ENCODE measurements at places on chromosomes 2 and 18.

DNA sequence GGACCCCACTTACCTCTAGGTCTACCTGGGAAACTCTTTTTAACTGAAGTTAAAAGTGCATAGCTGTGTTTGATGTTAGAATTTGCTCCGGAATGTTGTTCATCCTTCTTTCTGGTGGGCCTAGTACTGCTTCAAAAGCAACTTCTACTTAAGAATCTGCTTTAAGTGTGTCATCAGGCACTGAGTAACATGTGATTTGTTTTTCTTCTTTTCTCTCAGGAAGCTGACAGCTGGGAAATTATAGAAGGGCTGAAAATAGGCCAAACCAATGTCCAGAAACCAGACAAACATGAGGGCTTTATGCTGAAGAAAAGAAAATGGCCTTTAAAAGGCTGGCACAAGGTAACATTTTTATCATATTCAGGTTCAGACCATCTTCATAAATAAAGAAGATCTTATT is 122.9 kb downstream of the PRKRA start:
- H3K4me3 ChIP-seq: no peak overlapping the region
- no peak for DNase-seq
- peaks cover 2% of the 10 kb centered on the region for H3K4me1 ChIP-seq
- no peaks in the 10 kb centered on the region for H3K27me3 ChIP-seq

DNA sequence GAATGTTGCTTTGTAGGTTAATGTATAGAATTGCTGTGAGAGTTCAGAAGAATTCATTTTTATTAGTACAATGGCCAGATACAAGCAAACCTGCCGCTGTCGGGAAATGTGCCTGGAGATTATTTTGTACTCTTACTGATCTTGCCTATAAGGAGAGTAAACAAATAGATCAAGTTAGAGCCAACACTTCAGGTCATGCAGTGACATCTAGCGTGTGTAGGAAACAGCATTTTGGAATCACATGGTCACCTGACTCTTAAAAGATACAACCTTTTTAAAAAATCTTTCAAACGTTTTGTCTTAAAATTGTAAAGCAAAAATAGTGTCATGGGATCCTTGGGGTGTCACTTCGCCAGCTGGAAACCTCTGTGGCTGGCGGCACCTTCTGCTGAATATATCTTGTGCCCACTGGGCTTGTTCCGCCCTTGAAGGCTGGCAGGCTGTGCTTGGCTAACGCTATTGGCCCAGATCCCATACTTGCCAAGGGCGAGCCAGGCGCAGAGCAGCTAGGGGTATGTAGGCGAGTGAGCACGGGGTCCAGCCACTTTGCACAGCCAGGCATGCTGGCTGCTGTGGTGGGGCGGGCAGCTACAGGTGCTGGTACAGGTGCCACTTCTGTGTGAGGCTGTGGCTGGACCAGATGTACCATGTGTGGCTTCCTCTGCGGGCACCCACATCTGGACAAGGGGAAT is 19.5 kb upstream of the RPRM start:
- no peaks in the 10 kb centered on the region for H3K27me3 ChIP-seq
- no peaks in the 10 kb centered on the region for H3K4me1 ChIP-seq

GRCh38 chr2:134218930-134219658 is 34.8 kb upstream of the MGAT5 start:
- H3K4me3 ChIP-seq: no peak overlapping the region
- H3K27me3 ChIP-seq: no peaks in the 10 kb centered on the region
- H3K27ac ChIP-seq: peak overlapping the region; percentile 70
- DNase-seq: no peak

GRCh38 chr2:175806125-175806490 is 196.0 kb downstream of the LNPK start:
- no peak for DNase-seq
- no peaks in the 10 kb centered on the region for H3K4me1 ChIP-seq
- no peaks in the 10 kb centered on the region for H3K36me3 ChIP-seq
- H3K27me3 ChIP-seq: no peaks in the 10 kb centered on the region
- H3K4me3 ChIP-seq: no peak overlapping the region
- H3K27ac ChIP-seq: no peak overlapping the region

DNA sequence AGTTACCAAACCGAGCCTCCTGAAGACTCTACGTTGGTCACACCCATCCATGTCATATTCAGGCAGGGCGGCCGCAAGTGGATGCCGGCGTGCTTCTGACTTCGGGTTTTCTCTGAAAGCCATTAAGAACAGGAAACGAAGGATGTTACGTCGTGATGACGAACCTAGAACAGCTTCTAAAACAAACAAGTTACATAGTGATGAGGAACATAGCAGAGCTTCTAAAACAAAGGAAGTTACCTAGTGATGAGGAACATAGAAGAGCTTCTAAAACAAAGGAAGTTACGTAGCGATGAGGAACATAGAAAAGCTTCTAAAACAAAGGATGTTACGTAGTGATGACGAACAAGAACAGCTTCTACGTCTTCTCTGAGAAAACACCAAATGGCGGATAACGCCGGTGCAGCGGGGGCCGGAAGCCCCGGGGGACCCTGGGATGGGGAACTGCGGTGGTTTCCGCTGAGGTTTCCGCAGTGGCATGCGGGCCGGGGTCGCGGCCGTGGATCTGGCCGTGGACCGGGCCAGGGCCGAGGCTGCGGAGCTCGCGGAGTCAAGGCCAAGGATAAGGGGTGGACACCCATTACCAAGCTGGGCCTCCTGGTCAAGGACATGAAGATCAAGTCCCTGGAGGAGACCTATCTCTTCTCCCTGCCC is 141.1 kb downstream of the SOCS6 start:
- no peaks in the 10 kb centered on the region for H3K36me3 ChIP-seq
- no peaks in the 10 kb centered on the region for H3K4me1 ChIP-seq
- H3K27me3 ChIP-seq: no peaks in the 10 kb centered on the region
